ENCODE measurements at places on chromosomes 1 and 21. TPM values are rescaled to one million over a fixed set of nuclear protein-coding genes. Genes with fewer than 3 reads are reported as not detected.

DNA sequence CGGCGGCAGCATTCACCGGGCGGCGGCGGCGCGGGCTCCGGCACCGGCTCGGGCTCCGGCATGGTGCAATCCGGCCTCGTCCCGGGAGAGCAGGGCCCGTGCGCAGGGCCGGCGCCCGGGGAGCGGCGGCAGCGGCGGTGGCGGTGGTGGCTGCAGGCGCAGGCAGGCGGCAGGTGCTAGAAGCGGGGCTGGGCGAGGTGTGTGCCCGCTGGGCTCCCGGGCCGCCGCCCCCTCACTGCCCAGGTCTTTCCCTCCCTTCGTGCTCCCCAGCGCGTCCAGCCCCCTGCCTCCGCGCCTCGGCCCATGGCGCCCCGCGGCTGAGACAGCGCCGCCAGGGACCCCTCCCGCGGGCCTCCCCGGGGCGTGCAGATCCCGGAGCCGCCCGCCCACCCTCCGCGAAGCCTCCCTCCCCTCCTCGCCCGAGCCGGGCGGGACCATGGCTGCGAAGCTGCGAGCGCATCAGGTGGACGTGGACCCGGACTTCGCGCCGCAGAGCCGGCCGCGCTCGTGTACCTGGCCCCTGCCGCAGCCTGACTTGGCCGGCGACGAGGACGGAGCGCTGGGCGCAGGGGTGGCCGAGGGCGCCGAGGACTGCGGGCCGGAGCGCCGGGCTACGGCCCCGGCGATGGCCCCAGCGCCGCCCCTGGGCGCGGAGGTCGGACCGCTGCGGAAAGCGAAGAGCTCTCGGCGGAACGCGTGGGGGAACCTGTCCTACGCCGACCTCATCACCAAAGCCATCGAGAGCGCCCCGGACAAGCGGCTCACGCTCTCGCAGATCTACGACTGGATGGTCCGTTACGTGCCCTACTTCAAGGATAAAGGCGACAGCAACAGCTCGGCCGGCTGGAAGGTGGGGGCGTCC lies 492 bp downstream of the FOXO6 start:
- no peak for DNase-seq

DNA sequence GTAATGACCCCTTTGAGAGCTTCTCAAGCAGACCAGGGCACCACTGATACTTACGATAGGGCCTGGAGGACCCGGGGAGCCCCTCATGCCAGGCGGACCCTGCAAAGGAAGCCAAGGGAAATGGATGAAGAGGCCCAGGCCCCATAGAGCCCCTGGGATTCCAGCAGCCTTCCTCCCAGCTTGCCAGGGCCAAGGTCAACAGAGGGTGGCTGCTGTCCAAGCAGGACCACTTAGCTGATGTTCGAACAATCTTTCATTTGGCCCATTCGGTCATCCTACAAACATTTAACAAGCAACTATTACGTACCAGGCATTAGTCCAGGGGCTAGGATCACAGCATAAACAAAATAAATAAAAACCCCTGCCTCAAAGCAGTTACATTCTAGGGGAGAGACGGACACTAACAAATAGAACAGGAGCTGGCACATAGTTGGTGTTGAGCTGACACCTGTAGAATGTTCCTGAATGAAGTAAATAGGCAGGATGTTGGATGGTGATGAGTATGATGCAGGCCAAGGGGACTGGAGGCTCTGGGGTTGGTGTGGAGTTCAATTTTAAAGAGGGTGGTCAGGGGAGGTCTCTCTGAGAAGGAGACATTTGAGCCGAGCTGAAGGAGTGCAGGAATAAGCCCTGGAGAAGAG lies 27.0 kb upstream of the PEF1 start:
- no peak for DNase-seq

RYR2 gene
- 1.1 TPM for polyA plus RNA-seq

DNA sequence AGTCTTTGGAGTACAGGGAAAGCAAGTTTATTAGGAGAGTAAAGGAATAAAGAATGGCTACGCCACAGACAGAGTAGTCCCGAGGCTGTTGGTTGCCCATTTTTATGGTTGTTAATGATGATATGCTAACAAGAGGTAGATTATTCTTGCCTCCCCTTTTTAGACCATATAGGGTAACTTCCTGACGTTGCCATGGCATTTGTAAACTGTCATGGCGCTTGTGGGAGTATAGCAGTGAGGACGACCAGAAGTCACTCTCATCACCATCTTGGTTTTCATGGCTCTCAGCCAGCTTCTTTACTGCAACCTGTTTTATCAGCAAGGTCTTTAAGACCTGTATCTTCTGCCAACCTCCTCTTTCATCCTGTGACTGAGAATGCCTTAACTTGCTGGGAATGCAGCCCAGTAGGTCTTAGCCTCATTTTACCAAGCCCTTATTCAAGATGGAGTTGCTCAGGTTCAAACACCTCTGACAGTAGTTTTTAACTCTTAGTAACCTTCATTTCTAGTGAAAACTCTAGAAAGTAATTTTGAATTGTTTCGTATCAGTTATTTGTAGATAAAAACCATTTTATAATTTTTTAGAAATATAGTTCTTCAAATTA lies 26.2 kb downstream of the TCP10L start:
- DNase-seq = no peak

- DNase-seq = no peak
These were observed 54.2 kb downstream of the DNTTIP2 start for GRCh38 chr1:93824834-93825233.

DNA sequence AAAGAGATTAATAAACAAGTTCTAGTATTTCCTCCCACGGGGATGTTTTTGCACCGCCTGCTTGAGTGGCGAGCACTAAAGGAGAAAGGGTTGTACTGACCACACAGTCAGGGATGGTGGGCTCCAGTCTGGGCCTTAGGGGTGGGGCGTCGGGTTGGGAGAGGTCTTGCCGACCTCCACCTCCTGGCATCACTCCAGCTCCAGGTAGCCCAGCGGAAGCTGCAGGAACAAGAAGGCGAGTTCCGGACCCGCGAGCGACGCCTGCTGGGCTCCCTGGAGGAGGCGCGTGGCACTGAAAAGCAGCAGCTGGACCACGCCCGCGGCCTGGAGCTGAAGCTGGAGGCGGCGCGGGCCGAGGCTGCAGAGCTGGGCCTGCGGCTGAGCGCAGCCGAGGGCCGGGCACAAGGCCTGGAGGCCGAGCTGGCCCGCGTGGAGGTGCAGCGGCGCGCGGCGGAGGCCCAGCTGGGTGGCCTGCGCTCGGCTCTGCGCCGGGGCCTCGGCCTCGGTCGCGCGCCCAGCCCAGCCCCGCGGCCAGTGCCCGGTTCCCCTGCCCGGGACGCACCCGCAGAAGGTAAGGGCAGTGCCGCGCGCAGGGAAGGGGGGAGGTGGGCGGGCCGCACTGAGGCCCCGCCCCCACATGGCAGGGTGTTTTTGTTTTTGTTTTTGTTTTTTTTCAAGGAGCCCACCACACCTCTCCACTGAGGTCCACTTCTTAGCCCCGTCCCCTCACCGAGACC lies 19.7 kb downstream of the MFAP2 start:
- no peak for DNase-seq

DNA sequence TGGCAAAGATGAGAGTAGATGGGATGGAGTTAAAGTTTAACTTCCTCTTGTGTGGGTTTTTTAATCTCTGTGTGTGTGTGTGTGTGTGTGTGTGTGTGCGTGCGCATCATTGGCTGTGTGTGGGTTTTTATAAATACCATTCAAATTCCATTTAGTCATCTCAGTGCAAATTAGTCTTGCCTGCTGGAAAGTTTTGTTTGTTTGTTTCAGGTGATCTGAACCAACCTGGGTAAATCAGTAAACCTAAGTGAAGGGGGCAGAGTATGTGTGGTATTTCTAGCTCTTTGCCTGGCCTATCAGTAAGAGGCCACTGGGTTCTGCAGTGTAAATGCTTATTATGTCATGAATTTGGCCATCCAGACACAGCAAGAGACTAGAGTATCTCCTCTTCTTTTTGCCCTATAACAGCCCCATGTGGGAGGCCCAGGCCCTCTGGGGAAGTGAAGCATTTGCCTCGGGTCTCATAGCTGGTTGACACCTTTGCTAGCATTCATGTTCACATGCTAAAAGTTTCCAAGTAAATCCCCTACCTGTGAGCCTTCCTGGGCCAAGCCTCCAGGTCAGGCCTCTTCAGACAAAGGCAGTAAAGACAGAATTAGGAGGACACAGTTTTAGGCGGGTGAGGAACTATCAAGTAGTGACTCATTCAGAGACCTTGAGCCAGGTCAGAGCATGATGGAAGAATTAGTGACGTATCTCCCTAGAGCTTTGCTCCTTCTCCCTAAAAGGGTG lies 14.7 kb downstream of the INTS3 start:
- no peak for DNase-seq

RASSF5 gene
- 5.0 TPM for polyA plus RNA-seq

TSSK3 gene
- 8.1 TPM for polyA plus RNA-seq

DNA sequence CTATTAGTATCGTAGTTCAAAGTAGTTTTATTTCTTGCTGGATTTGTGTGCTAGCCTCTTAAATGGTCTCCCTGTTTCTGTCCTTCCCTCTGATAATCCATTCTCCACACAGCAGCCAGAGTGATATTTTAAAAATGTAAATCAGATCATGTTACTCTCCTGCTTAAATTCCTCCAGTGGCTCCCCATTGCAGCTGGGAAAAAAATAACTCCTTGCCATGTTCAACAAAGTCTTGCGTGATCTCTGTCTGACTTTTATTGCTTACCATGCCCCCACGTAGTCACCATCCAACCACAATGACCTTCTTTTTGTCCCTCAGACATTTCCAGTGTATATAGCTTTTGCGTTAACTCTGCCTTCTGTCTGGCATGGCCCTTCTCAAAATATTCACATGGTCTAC lies 178.8 kb downstream of the FGGY start:
- no peak for DNase-seq

SEMA6C gene
- polyA plus RNA-seq = 23.9 TPM

RGS7 gene
- 4.9 TPM for polyA plus RNA-seq

TMEM201 gene
- 21.1 TPM for polyA plus RNA-seq

CRYBG2 gene
- polyA plus RNA-seq = 0.93 TPM

VSIG8 gene
- polyA plus RNA-seq = 0.56 TPM

DNA sequence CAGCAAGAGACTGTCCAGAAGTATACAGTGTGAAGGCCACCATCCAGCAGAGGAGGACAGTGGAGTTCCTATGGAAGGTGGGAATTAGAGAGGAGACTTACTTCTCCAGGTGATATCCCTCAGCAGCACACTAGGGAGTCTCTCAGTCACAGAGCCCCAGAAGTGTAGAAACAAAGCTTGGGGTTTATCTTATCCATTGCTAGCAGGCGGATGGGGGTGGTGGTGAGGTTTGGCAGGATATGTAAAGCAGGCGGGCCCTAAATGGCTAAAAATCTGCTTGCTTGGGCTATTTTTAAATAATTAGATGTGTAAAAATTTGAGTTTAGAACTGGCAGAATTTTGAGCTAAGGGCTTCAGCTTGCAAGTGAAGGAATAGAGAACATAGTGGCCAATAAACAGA lies 50.1 kb upstream of the RGS18 start:
- DNase-seq = no peak

SLAMF9 gene
- not detected for polyA plus RNA-seq

GRCh38 chr1:5502311-5503194 lies 489.7 kb downstream of the NPHP4 start:
- no peak for DNase-seq

LRRIQ3 gene
- polyA plus RNA-seq = 5.4 TPM

- DNase-seq = no peak
These were observed 34.9 kb downstream of the ASH1L start for GRCh38 chr1:155527677-155528076.

GRCh38 chr21:37199057-37199924 lies 67.8 kb downstream of the VPS26C start:
- no peak for DNase-seq

DNA sequence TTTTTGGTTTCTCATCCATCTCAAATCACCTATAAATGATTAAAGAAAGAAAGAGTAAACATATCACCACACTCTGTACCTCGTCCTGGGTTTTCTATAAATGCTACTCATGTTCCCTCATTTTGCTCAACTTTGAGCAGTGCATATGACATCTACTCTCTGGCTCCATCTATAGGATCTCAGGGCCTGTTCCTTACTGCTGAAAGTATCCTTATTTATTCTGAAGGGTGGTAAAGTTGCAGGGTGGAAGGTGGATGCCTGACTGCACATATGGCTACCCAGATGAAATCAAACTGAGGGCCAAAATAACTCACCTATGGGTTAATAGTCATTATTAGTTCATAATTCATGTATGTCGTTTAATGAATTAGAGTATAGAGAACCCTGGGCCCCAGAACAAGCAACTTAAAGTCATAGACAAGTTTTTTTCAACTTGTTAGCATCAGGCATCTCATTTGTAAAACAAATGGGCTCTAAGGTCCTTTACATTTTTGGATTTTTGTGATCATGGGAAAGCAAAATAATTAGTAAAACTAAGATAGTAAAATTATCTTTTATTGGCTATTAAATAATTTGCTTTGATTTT lies 46.5 kb downstream of the NCF2 start:
- peak; percentile 29 for DNase-seq

GRCh38 chr1:55735106-55735505 lies 519.9 kb upstream of the USP24 start:
- no peak for DNase-seq

DNA sequence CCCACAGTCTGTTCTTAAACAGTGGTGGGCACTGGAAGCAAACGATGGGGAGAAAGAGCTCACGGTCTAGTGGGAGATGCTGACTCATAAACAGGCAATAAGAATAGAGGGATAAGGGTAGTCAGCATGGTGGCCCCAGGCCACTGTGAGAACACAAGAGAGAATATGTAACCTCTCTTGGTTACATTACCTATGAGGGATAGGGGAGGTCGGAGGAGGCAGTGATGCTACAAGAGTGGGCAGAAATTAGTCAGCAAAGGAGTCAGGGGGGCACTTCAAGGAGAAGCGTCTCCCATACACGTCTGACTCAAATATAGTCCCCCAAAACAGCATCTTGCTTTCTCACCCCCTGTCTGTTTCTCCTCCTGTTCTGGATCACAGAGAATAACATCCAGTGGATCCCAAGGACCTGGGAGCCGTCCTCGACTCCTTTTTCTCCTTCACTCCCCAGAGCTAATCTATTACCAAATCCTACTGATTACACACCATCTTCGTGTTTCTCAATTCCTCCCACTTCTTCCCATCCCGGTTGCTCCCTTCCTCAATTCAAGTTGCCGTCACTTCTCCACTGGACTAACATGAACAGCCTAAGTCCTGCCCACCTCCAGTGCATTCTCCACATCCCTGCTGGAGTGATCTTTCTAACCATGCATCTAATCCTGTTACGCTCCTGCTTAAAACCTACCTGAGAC lies 2.1 kb downstream of the SLAMF8 start:
- DNase-seq = no peak

DNA sequence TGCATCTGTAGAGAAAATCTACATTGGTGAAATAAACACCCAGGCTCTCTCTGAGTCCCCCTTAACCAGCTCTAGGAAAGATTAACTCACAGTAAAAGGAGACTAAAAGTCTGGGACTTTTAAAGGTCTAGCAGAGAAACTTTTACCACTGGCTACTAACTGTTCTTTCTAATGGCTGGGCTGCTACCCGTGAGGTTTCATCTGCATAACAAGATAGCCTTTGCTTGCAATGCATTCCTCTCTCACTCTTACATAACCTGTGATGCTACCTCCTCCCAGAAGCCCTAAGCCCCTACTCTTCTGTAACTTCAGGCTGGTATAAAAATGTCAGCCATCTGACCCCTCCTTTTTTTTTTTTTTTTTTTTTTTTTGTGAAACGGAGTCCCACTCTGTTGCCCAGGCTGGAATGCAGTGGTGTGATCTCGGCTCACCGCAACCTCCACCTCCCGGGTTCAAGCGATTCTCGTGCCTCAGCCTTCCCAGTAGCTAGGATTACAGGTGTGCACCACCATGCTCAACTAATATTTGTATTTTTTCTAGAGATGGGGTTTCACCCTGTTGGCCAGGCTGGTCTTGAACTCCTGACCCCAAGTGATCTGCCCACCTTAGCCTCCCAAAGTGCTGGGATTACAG lies 344.2 kb downstream of the RGS7 start:
- DNase-seq = no peak

GRCh38 chr1:8115769-8116167 lies 89.7 kb upstream of the ERRFI1 start:
- DNase-seq = no peak

- no peak for DNase-seq
These were observed 16.2 kb upstream of the LY9 start for GRCh38 chr1:160779626-160780397.

Measured in left renal cortex interstitium (tissue), 4 donors.